Body of pancreas (tissue), 4 donors: ENCODE measurements at places on chromosomes 4 and X. TPM values are rescaled to one million over a fixed set of nuclear protein-coding genes. Genes with fewer than 3 reads are reported as not detected.

SSX2B gene
- total RNA-seq: not detected

QRFPR gene
- total RNA-seq: not detected

- DNase-seq: no peak
Observed at GRCh38 chrX:3771766-3772165, 58.3 kb upstream of the PRKX start.

GRCh38 chr4:41408859-41409593, 128.9 kb upstream of the LIMCH1 start:
- no peak for DNase-seq

DNA sequence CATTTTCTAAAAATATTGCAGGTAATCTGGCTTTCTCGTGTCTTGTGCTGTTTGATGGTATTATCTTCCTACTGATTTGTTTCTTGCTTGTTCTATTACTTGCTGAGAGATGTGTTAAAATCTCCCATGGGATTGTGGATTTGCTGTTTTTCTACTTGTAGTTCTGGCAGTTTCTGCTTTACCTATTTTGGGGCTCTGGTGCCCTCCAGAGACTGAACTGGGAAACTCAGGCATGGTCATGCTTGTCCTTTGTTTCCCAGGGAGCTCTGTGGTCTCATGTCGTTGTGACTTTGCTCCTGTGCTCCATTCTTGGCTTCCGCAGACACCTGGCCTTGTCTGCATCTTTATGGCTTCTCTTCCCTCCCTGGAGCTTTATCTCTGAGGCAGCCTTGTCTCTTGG, 39.5 kb downstream of the NSD2 start:
- peak; percentile 22 for DNase-seq

DNA sequence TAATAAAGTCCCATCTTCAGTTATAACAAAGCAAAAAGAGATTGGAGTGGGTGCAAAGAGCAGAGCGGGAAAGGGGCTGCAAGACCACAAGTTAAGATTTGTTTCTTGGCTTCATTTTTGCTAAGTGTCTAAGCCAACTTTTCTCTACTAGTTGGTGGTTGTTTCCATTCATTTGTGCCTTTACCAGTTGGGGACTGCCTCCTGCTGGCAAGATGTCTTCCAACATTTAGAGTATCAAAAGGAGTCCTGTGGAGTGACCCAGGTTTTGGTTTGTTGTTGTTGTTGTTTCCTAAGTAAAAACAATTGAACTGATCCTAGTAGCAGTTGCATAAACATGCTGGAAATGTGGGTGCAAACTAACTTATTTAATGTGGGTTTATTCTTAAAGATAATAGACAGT, 121.1 kb downstream of the SPATA18 start:
- peak; percentile 10 for DNase-seq

DNA sequence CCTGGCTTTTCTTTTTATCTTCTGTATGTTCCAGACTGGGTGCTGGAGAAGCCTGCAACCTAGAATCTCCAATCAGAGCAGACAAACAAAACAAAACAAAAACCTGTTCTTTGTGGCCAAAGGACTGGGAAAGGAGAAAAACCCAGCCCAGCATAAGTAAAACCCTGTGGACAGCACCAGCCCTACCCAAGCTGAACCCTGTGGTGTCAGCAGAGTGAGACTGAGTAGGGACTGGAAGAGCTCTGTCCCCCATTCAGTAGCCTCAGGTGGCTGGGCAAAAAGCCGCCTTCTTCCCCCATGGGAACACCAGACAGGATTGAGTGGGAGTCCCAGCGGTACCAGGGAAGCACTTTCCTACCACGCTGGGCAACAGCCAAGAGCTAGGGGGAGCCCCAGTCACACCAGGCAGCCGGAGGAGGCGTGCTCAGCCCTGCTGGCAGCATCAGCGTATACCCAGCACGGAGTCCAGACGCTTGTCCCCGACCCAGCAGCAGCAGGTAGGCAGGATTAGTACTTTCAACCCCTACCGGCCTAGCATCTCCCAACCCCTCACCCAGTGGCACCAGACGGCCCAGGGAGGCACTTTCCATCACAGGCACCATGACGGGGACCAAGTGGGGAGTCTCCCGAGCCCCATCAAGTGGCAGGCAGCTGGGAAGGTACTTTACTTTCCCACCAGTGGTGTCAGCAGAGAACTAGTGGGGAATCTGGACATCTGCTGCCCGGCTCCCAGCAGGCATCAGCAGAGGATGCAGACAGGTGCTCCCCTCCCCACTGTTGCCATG, 8.6 kb upstream of the JADE3 start:
- DNase-seq: peak; percentile 89

- peak; percentile 11 for DNase-seq
Observed at GRCh38 chr4:52957220-52957686, 95.1 kb downstream of the RASL11B start.

DNA sequence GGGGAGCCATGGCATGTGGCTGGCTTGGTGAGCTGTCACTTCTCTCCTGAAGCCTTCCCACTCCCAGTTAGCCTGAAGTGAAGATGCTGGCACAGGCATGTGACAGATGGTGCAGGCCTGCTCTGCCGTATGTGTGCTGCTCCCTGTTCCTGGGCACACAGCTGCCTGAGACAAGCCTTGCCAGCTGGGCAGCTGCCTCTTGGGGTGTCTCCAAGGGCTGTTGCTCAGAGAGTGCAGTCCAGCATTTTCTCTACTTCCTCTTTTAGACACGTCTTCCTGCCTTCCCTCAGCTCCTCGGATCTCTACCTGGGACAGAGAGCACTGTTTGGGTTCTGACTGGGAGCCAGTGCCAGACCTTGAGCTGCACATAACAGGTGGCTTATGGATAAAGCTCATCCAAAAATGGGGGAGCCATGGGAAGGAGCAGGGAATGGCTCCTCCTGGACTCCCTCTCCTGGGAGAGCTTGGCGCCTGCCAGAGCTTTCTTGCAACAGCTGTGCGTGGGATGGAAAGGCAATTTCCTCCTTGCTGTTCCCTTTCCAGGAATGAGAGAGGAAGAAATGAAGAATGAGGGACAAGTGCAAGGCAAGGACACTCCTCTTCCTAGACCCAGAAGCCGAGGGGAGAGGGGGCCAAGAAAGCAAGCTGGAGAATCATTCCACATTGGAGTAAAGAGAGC, 132.9 kb downstream of the MSL3 start:
- DNase-seq: no peak

- DNase-seq: peak; percentile 34
Observed at GRCh38 chr4:8281519-8282133, 12.1 kb downstream of the HTRA3 start.

DNA sequence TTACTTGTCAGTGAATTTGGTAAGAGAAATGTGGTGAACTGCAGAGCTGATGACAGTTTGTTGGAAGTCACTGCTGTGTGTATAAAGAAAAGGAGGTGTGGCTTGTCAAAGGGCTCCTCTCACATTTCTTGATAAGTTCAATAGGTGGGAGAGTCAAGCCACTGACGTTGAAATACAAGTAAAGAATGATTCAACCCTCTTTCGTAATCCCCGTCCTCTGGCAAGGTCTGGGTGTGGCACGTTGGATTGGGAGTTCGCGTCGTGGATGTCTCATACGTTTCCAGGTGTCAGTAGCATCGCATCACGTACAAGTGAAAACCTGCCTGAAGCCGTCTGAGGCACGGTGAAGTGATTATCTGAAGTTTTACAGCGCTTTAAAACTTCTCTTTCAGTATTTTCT, 76.4 kb downstream of the EGF start:
- no peak for DNase-seq

GRCh38 chr4:52554612-52555355, 104.3 kb downstream of the USP46 start:
- no peak for DNase-seq

- no peak for DNase-seq
Observed at GRCh38 chr4:163191999-163192398, 25.3 kb upstream of the NAF1 start.

GRCh38 chr4:140483445-140483844, 14.6 kb downstream of the MGAT4D start:
- DNase-seq: no peak

DNA sequence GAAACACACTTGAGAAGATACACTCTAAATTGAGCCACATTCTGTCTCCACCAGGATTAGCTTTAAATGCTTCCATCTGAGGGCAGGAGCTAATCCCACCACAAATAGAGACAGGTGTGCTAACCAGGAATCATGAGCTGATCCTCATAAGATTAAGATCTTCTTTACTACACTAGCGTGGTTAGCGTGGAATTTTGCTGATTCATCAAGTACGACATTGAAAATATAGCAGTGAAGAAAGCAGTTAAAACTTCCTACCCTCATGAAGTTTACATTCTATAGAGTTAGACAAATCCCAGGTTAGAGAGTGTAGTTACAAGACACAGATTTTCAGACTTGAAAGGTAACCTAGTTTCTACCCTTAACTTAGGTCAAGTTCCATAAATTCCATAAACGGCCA, 5.3 kb upstream of the APELA start:
- no peak for DNase-seq
